Aorta (tissue), 5 donors: ENCODE measurements at places on chromosomes 3 and 15. TPM values are rescaled to one million over a fixed set of nuclear protein-coding genes. Genes with fewer than 3 reads are reported as not detected.
A peak's percentile ranks its signal among the peaks of the same experiment; 100 is the strongest.

The SPINK8 gene
- total RNA-seq = not detected

- H3K4me3 ChIP-seq = no peak overlapping the region
- no peaks in the 10 kb centered on the region for H3K36me3 ChIP-seq
- no peak for DNase-seq
- H3K27ac ChIP-seq = no peak overlapping the region
Observed at GRCh38 chr3:150124142-150124541, 153.4 kb upstream of the PFN2 start.

DNA sequence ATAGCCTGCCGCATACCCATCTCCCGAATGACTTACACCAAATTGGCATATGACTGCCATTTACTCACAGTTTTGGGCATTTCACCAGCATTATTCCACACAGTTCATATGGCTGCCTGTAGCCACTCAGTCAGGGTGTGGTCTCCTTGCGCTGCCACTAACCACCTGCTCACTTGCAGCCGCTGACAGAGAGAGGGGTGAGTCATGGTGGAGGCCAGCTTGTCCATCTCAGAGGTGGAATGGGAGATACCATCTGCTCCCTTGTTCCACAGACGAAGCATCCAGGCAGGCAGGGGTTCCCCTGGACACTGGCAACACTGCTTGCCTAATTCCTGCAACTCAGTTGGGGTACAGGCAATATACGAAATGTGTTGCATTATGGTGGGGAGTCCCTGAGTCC, 15.6 kb downstream of the CCRL2 start:
- H3K4me3 ChIP-seq = no peak overlapping the region
- DNase-seq = no peak
- no peaks in the 10 kb centered on the region for H3K4me1 ChIP-seq
- no peaks in the 10 kb centered on the region for H3K27me3 ChIP-seq
- H3K36me3 ChIP-seq = no peaks in the 10 kb centered on the region
- no peak overlapping the region for H3K27ac ChIP-seq

GRCh38 chr3:111714305-111714704, 119.2 kb upstream of the ZBED2 start:
- H3K36me3 ChIP-seq = no peaks in the 10 kb centered on the region
- H3K4me3 ChIP-seq = no peak overlapping the region
- H3K4me1 ChIP-seq = no peaks in the 10 kb centered on the region
- no peak for DNase-seq
- H3K27ac ChIP-seq = no peak overlapping the region

- peak; percentile 33 for DNase-seq
- no peaks in the 10 kb centered on the region for H3K36me3 ChIP-seq
- no peaks in the 10 kb centered on the region for H3K4me1 ChIP-seq
- H3K27ac ChIP-seq = no peak overlapping the region
Observed at GRCh38 chr3:184443831-184444230, 64.0 kb downstream of the CHRD start.

DNA sequence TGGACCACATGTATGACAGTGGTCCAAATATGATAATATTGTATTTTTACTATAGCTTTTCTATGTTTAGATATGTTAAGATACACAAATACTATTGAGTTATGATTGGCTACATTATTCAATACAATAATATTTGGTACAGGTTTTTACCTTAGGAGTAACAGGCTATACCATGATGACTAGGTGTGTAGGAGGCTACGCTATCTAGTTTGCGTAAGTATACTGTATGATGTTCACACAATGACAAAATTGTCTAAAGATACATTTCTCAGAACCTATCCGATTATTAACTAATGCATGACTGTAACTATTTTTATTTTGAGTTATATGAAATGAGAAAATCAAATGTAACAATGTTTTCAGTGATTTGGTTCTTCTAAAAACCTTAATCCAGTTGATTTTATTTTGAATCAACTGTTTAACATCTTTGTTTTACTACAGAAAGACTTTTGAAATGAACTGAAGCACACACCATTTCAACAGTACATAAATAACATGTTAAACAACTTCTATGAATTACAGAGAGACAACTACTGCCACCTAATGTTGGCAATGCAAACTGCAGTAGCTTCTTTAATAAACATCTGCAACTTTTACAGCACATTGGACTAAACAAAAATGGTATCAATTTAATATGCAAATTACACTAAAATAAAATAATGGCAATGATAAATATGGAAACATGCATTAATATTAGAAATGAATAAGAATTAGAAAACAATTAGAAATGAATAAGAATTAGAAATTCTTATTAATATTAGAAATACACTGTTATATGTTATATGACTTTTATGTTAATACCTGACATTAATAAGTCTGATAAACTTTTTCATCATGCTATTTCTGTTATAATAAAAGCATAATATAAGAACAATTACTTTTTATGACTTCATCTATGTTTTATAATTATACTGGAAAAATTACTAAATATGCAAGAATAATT, 255.7 kb downstream of the MBNL1 start:
- H3K27ac ChIP-seq = no peak overlapping the region
- no peak overlapping the region for H3K4me3 ChIP-seq
- H3K36me3 ChIP-seq = no peaks in the 10 kb centered on the region
- no peaks in the 10 kb centered on the region for H3K4me1 ChIP-seq

DNA sequence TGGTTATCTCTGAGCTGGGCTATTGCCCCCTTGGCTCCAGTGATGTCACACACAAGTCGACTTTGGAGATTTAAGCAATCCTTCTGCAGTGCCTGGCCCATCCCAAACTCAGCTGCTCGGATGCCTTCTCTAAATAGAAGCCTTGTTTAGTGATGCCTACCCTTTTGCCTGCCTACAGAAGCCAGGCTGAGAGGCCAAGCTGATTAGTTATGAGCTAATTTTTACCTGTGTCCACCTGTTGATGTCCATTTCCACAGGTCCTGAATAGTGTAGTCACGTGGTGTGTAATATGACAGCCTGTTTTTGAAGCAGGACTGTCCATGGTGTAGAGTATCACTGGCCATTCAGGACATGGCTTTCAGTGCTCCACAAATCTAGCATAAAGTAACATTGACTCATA, 45.5 kb downstream of the SSUH2 start:
- no peak overlapping the region for H3K27ac ChIP-seq
- no peak for DNase-seq
- H3K36me3 ChIP-seq = no peaks in the 10 kb centered on the region
- H3K4me3 ChIP-seq = no peak overlapping the region
- H3K4me1 ChIP-seq = no peaks in the 10 kb centered on the region

GRCh38 chr3:184472723-184473428, 88.7 kb upstream of the EPHB3 start:
- no peak for DNase-seq
- H3K27me3 ChIP-seq = no peaks in the 10 kb centered on the region
- H3K27ac ChIP-seq = no peak overlapping the region
- H3K4me1 ChIP-seq = no peaks in the 10 kb centered on the region
- H3K4me3 ChIP-seq = no peak overlapping the region

GRCh38 chr3:27171113-27171512, 198.1 kb downstream of the NEK10 start:
- H3K27me3 ChIP-seq = no peaks in the 10 kb centered on the region
- H3K4me1 ChIP-seq = no peaks in the 10 kb centered on the region
- DNase-seq = no peak
- no peak overlapping the region for H3K4me3 ChIP-seq

DNA sequence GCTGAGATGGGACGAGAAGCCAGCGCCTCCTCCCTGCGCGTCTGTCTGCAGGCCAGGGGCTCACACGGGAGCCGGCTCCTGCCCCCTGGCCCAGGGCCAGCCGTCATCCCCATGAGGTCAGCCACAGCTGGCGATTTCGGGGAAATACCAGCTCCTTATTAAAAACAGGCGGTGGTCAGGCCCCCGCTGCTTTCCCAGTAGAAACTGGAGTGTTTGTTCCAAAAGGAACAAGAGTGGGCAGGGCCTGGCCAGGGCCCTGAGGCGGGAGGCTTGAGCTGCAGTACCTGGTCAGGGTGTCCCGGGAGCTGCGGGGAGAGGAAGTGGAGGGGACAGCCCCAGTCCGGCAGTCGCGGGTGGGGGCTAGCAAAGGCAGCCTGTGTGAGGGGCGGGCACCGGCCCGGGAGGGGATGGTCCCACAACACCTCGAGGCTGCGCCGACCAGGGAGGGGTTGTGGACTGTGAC, 17.8 kb downstream of the MYL3 start:
- DNase-seq = no peak
- H3K36me3 ChIP-seq = no peaks in the 10 kb centered on the region

The MAGEL2 gene
- total RNA-seq = 0.27 TPM

The HIGD2B gene
- not detected for total RNA-seq

GRCh38 chr3:73437828-73438227, 186.9 kb downstream of the PDZRN3 start:
- no peaks in the 10 kb centered on the region for H3K36me3 ChIP-seq
- no peaks in the 10 kb centered on the region for H3K4me1 ChIP-seq
- no peak overlapping the region for H3K27ac ChIP-seq
- no peaks in the 10 kb centered on the region for H3K27me3 ChIP-seq

The SERP1 gene
- total RNA-seq = 78.8 TPM

DNA sequence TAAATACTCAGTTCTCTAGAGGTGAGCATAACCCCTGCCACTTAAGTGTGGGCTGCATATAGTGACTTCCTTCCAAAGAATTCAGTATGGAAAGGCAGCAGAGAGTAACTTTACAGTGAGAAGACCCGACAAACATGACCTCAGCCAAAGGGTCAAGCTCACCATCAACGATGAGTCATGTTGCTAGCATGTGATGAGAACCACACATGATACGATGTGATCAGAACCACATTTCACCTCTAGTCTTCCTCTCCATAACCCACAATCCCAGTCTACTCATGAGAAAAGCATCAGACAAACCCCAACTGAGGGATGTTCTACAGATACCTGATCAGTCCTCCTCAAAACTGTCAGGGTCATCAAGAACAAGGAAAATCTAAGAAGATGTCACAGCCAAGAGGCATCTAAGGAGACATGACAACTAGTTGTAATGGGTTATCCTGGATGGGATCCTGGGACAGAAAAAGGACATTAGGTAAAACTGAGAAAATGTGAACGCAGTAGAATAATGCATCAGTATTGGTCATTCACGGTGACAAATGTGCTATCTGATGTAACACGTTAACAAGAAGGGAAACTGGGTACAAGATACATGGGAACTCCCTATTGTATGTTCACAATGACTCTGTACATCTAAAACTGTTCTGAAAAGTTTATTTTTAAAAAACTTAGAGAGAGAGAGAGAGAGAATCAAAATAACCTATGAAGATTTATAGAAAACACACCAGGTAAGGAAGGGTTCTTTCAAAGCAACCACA, 28.3 kb downstream of the SEC61A1 start:
- no peak overlapping the region for H3K4me3 ChIP-seq
- no peak overlapping the region for H3K27ac ChIP-seq
- H3K27me3 ChIP-seq = no peaks in the 10 kb centered on the region
- no peak for DNase-seq
- no peaks in the 10 kb centered on the region for H3K4me1 ChIP-seq

The MGA gene
- 46.6 TPM for total RNA-seq

The PROS1 gene
- 132 TPM for total RNA-seq

GRCh38 chr15:90558171-90558573, 28.4 kb downstream of the CRTC3 start:
- H3K27ac ChIP-seq = peak overlapping the region; percentile 97
- H3K27me3 ChIP-seq = no peaks in the 10 kb centered on the region
- DNase-seq = no peak
- H3K4me3 ChIP-seq = no peak overlapping the region
- peaks cover 5% of the 10 kb centered on the region for H3K4me1 ChIP-seq

GRCh38 chr3:194103983-194104751, 31.8 kb upstream of the HES1 start:
- no peaks in the 10 kb centered on the region for H3K36me3 ChIP-seq
- DNase-seq = no peak
- no peak overlapping the region for H3K27ac ChIP-seq
- H3K4me1 ChIP-seq = no peaks in the 10 kb centered on the region
- no peak overlapping the region for H3K4me3 ChIP-seq

DNA sequence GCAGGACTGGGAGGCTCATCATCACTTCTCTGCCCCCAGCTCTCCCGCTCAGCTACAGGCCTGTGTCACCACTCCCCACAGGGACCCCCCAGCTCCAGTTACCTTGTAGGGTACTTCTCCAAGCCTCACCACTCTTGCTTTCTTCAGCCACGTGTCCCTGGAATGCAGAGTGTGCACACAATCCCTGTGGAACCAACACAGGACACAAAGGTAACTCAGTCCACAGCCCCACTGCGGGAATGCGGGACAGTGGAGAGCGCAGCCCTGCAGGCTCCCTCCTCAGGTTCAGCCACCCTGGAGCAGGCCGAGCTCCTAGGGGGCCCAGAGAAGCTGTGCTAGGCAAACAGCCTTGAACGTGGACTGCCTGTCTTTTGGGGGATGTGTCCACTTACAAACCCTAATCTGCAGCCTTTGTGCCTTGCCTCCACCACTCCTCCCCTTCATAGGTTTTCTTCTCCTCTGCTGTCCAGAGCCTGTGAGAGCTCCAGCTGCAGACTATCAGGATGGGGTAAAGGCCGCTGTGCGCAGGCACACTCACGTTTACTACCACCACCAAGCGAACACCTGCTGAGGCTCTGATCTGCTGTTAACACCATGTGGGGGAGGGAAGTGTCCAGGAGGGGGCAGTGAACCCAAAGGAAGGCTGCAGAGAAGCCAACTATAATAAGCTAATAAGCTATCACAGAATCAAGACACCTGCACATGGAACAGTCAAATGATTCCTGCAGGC, 26.0 kb downstream of the XPC start:
- no peak overlapping the region for H3K27ac ChIP-seq
- H3K4me3 ChIP-seq = no peak overlapping the region
- no peaks in the 10 kb centered on the region for H3K27me3 ChIP-seq
- H3K4me1 ChIP-seq = no peaks in the 10 kb centered on the region

GRCh38 chr15:42711746-42712145, 25.2 kb downstream of the CDAN1 start:
- no peaks in the 10 kb centered on the region for H3K27me3 ChIP-seq
- H3K27ac ChIP-seq = no peak overlapping the region
- H3K4me1 ChIP-seq = no peaks in the 10 kb centered on the region
- peaks cover 2% of the 10 kb centered on the region for H3K36me3 ChIP-seq
- DNase-seq = no peak
- no peak overlapping the region for H3K4me3 ChIP-seq

The CLDN1 gene
- total RNA-seq = 4.5 TPM

- peak overlapping the region; percentile 83 for H3K27ac ChIP-seq
- H3K4me3 ChIP-seq = no peak overlapping the region
- no peak for DNase-seq
- H3K36me3 ChIP-seq = no peaks in the 10 kb centered on the region
- H3K27me3 ChIP-seq = no peaks in the 10 kb centered on the region
- H3K4me1 ChIP-seq = peaks cover 1% of the 10 kb centered on the region
Observed at GRCh38 chr3:123392368-123392767, 56.5 kb downstream of the ADCY5 start.

GRCh38 chr3:149662240-149662887, 4.5 kb upstream of the WWTR1 start:
- no peak overlapping the region for H3K4me3 ChIP-seq
- no peaks in the 10 kb centered on the region for H3K36me3 ChIP-seq
- no peak overlapping the region for H3K27ac ChIP-seq
- H3K27me3 ChIP-seq = no peaks in the 10 kb centered on the region
- no peaks in the 10 kb centered on the region for H3K4me1 ChIP-seq

The GUCA1C gene
- not detected for total RNA-seq

- H3K36me3 ChIP-seq = no peaks in the 10 kb centered on the region
- H3K4me1 ChIP-seq = peaks cover 8% of the 10 kb centered on the region
- no peak for DNase-seq
- H3K4me3 ChIP-seq = no peak overlapping the region
- H3K27ac ChIP-seq = no peak overlapping the region
- H3K27me3 ChIP-seq = no peaks in the 10 kb centered on the region
Observed at GRCh38 chr15:40106203-40107161, 2.2 kb downstream of the BMF start.
